Cerebellar nuclear complex (tissue), 1 donor: ENCODE measurements at places on chromosomes 16 and 17.

DNA sequence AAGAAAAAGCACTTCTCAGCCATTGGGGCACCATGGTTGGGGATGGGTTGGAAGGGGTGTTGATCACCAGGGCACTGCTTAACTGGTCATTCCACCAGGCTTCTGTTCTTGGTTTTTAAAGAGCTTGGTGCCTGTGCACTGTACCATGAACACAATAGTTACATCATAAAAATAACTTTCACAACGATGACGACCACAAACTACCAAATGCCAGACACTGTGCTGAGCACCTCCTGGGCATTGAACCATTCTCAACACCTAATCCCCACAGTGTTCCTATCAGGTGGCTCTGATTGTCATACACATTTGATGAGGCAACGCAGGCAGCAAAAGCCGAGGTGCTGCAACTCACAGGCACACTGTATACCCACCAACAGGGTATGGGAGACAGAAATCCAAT is 208.0 kb downstream of the FOXL1 start:
- no peak for DNase-seq

GRCh38 chr17:34423978-34424813 is 61.2 kb upstream of the CCL1 start:
- no peak for DNase-seq

- no peak for DNase-seq
Measured at GRCh38 chr17:6571452-6571781, 15.1 kb upstream of the PITPNM3 start.

- DNase-seq: no peak
Measured at GRCh38 chr17:279331-279730, 73.3 kb downstream of the RPH3AL start.

GRCh38 chr17:11239379-11239970 is 1.5 kb upstream of the SHISA6 start:
- DNase-seq: no peak

- no peak for DNase-seq
Measured at GRCh38 chr17:1509290-1509881, 7.0 kb downstream of the INPP5K start.

DNA sequence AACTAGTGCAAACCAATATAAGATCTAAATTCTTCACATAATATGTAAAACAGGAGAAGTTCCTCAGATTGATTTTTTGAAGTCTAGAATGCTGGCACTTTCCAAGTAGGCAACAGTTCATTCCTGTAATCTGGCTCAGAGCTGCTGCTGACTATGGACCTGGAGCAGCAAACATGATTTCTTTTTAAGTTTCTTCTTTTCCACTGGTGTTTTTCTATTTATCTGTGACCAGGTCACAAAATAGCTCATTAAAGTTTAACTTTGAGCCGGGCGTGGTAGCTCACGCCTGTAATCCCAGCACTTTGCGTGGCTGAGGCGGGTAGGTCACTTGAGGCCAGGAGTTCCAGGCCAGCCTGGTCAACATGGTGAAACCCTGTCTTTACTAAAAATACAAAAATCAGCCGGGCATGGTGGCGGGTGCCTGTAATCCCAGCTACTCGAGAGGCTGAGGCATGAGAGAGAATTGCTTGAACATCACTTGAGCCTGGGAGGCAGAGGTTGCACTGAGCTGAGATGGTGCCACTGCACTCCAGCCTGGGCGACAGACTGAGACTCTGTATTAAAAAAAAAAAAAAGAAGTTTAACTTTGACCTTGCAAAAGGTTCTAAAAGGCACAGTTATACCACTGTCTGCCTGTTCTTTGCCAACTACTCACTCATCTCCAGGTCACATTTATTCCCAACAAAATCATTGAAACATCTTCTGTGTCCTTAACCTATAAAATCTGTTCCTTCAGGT is 29.4 kb upstream of the SLC13A2 start:
- DNase-seq: no peak

GRCh38 chr17:49516180-49516579 is 21.1 kb downstream of the NGFR start:
- DNase-seq: no peak

DNA sequence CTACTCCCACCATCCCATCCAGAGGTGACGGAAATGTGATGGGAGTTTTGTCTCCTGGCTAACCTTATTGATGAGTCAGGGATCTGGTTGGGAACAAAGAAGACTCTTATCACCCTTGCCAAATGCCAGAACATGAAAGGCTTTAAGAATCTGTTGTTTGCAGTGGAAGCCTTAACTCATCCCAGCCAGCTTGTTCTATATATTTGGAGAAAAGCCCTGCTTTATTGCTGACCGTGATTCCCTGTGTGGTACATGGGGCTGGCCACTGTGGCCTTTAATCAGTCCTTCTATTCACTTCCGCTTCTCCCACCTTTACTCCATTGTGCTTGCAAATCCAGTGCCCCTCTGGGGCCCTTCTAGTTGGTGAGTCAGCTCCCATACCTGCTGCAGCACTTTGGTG is 156.6 kb downstream of the PHKB start:
- DNase-seq: no peak

DNA sequence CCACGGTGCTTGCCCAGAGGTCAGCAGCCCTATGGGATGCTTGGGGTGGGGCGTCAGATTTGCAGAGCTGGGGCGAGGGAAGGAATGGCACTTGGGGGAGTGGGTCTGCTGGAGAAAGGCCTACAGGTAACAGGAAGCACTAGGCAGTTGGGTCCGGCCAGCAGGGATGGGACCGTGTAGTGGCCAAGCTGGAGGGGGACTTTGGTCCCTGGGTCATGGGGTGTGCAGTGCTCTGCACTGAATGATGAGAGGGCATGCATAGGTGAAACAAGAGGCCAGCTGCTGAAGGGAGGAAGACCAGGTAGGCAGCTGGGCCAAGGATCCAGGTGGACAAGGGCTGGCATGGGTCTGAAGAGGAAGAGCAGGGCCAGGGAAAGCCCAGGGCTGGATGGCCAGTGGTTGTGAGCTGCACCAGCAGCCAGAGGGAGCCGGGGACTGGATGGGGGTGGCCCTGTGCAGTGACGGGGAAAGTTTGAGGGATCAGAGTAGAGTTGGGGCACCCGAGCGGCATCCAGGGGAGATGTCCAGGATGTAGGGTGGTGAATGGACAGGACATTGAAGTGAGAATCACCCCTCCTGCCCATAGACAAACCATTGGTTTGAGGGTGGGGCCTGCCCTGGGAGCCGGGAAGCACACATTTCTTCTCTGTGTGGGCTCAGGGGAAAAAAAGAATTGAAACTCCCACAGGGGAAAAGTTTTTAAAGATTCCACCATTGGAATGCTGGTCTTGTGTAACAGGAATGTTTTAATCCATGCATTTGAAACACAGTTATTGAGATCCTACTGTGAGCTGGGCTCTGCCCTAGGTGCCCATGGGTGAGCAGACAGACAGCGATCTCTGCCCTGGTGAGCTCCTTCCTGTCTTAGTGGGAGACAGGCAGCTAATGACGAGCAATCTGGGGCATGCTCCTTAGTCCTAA is 25.1 kb downstream of the RAI1 start:
- DNase-seq: no peak

DNA sequence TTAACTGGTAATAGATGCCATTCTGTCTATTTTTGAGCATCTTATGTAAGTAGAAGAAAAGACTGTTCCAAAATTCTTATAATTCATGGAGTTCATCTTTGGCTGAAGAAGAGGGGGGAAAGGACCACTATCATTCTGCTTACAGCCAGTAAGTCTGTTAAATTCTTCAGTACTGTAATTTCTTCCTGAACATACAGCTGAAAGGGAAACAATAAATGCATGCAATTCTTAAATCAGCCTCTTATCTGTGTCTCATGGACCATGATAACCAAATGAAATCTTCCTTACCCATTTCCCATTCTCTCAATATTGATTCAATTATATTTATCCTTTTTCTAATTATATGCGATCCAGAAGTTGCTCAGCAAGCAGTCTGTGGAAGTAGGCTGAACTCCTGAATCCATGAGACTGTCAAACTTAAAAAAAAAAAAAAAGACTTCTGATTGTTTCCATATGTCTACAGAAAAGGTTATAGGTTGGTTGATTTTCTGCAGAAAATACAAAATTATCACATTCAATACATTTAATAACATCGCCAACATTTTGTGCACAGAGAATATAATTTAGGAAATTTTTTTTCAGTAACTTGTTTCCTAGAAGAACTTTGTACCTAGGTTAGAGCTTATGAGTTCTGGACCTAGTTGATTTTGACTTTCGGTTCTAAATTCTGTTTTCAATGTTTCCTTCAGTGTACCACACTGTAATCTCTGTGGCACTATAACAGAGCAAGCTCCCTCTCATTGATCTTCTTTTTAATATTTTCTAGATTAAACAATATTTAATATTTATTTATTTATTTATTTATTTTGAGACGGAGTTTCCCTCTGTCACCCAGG is 1.2 kb upstream of the ABCA9 start:
- no peak for DNase-seq

DNA sequence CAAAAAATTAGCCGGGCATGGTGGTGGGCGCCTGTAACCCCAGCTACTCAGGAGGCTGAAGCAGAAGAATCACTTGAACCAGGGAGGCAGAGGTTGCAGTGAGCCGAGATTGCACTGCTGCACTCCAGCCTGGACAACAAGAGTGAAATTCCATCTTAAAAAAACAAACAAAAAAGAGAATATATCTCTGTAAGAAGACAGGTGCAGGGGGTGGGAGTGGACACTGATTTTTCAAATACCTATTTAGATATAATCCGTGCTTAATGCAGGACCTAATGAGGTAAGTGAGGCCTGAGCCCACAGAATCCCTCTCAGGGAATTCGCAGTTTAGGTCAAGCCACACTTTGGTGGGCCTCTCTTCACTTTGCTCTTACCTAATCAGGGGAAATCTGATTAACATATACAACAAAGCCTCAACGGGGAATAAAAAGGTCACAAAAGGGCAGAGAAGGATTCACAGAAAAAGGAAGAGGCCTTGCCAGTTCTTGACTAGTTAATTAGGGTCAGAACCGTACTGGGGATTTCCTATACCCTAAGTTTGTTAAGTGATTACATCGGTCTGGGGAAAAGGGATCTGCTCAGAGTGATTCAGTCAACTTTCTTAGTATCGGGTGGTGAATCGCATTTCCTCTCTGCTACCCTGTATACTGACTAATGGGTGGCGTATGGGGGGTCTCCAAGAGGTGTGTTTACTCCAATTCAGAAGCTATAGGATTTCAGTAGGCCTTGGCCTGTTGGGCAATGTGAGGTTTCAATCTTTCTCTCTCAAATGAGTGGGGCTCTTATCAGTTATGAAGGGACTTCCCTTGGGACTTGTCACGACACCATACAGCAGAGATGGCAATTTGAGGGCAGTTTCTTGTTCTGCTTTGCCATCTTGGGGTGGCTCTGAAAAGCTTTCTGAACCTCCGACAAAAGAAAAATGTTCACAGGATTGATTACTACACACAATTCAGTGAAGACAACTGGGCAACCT is 1.9 kb upstream of the NFAT5 start:
- no peak for DNase-seq
